ENCODE measurements at places on chromosomes 12 and 14. TPM values are rescaled to one million over a fixed set of nuclear protein-coding genes. Genes with fewer than 3 reads are reported as not detected.

GRCh38 chr12:122527478-122527944 lies 462 bp downstream of the KNTC1 start:
- no peaks in the 10 kb centered on the region for H3K27me3 ChIP-seq
- H3K36me3 ChIP-seq = peaks cover 38% of the 10 kb centered on the region
- H3K4me1 ChIP-seq = peaks cover 18% of the 10 kb centered on the region
- peak; percentile 31 for DNase-seq

- H3K4me1 ChIP-seq = peaks cover 12% of the 10 kb centered on the region
- H3K27me3 ChIP-seq = no peaks in the 10 kb centered on the region
- no peak overlapping the region for H3K27ac ChIP-seq
- H3K4me3 ChIP-seq = no peak overlapping the region
- peaks cover 9% of the 10 kb centered on the region for H3K36me3 ChIP-seq
- no peak for DNase-seq
Observed at GRCh38 chr12:697481-697880, 34.2 kb upstream of the NINJ2 start.

DNA sequence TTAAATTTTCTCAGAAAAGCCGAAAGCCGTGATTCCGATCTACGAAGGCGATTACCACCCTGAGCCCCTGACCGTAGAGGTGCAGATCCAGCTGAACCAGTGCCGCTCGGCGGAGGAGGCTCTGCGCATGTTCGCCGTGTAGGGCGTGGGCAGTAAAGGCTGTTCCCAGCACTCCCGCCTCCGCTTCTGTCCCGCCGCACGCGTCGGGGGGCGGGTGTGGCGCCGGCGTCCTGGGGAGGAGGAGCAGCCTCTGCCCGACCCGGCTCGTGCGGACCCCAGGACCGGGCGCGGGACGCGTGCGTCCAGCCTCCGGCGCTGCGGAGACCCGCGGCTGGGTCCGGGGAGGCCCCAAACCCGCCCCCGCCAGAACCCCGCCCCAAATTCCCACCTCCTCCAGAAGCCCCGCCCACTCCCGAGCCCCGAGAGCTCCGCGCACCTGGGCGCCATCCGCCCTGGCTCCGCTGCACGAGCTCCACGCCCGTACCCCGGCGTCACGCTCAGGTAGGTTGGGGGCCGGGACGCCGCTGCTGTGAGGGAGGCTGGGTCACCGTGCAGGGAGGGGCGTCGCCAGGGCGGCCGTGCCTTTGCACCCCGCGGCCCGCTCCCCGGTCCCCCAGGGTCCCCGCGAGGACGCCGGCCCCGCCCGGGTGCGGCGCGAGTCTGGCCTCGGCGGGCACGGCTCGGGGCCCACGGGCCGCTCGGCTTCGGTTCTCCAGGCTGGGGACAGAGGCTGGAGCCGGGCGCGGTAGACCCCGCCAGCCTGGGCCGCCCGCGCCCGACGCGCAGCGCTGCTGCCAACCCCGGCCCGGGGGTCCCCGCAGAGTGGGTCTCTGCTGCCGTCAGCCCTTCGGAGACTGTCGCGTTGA lies at the start of gene B3GNT4:
Gene B3GNT4 (plus strand): TSS at position 409 of the 866 bp plus-strand sequence. CDS start 910 bp downstream, outside the sequence.
- H3K4me3 ChIP-seq = peak within 1 kb of the TSS; percentile 94
- peak; percentile 72 for DNase-seq
- H3K36me3 ChIP-seq = no peaks in the 10 kb centered on the region
- peaks cover 9% of the 10 kb centered on the region for H3K4me1 ChIP-seq

GRCh38 chr12:52969828-52970569 lies 21.1 kb downstream of the KRT18 start:
- no peak overlapping the region for H3K4me3 ChIP-seq
- H3K27ac ChIP-seq = no peak overlapping the region
- no peak for DNase-seq
- peaks cover 8% of the 10 kb centered on the region for H3K4me1 ChIP-seq
- H3K36me3 ChIP-seq = no peaks in the 10 kb centered on the region
- peaks cover 5% of the 10 kb centered on the region for H3K27me3 ChIP-seq

DNA sequence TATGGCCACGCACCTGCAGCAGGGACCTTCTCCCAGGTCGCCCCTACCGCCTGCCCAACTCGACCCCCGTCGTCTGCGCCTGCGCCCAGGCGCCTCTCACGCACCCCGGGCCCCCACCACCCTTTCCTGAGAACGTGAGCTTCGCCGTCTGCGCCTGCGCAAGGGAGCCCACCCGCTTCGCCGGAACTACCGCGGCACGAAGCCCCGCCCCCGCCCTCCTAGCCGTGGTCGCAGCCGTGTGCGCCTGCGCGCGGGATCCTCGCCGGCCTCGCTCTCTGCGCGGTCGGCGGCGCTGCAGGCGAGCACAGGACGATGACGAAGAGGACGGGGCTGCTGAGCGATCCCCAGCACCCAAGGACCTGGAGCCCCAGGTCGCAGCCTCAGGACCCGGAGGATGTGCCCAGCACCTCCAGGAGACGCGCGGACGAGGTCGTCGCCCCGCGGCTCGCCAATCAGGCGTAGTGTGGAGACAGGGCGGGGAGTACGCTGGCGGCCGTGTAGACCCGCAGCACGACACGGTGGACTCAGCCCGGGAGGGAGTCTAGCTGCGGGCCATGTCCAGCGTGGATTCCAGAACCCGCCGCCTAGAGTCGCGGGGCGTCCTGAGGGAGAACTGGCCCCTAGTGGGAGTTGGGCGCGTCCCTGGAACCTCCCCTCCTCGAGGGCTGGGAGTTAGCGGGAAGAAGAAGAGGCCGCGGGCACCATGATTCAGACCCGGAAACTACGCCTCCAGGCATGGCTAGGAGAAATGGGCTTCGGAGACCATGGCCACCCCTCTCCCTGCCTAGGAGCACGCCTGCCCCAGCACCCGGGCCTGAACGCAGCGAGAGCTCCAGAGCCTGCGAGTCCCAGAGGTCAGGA lies 1120.8 kb upstream of the TMEM132C start:
- H3K36me3 ChIP-seq = peaks cover 6% of the 10 kb centered on the region
- peak overlapping the region; percentile 76 for H3K27ac ChIP-seq

CACNA2D4 gene
- total RNA-seq = 6.0 TPM

PPP2R5C gene
- 317 TPM for total RNA-seq

NR4A1 gene
- total RNA-seq = 113 TPM
